ENCODE measurements at places on chromosomes 11 and 22. TPM values are rescaled to one million over a fixed set of nuclear protein-coding genes. Genes with fewer than 3 reads are reported as not detected.

- H3K27ac ChIP-seq: peak within 1 kb of the TSS; percentile 60
- no peaks in the 10 kb centered on the region for H3K36me3 ChIP-seq
- H3K4me3 ChIP-seq: peak within 1 kb of the TSS; percentile 75
- DNase-seq: peak; percentile 67
- peaks cover 18% of the 10 kb centered on the region for H3K4me1 ChIP-seq
Measured at GRCh38 chr11:6320411-6321155, at the start of gene CAVIN3. CAVIN3 (minus strand) TSS chr11:6320501; CDS start chr11:6320476, 25 bp downstream.

Gene MN1
- 0.91 TPM for total RNA-seq

DNA sequence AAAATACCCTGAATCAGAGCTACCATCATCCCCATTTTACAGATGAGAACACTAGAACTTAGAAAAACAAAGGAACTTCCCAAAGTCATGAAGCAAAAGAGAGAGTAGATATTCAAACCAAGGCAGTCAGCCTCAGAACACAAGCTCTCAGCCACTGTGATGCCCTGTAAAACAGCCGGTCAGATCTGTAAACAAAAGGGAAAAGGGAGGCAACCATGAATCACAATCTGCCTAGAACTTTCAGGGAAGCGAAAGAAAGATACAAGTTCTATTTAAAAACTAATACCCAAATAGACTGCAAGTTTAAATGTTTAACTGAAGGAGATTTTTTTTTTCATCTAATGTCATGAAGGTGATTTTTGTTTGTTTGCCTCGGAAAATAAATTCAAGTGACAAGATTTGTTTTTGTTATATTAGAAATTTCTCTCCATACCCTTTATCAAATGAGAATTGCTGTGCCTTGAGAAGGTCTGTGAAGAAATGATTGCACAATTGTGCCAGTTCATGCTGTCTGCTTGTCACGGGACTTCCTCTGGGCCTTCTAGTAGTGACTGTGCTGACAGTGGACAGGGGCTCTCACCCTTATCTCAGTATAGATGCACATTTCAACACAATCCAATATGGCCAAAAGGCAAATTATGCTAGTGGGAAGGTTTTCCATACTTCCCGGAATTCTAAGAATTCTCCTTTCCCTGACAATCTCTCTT is 11.7 kb downstream of the SAA1 start:
- no peak overlapping the region for H3K27ac ChIP-seq
- no peak for DNase-seq
- H3K4me3 ChIP-seq: no peak overlapping the region
- H3K4me1 ChIP-seq: no peaks in the 10 kb centered on the region
- H3K27me3 ChIP-seq: no peaks in the 10 kb centered on the region

DNA sequence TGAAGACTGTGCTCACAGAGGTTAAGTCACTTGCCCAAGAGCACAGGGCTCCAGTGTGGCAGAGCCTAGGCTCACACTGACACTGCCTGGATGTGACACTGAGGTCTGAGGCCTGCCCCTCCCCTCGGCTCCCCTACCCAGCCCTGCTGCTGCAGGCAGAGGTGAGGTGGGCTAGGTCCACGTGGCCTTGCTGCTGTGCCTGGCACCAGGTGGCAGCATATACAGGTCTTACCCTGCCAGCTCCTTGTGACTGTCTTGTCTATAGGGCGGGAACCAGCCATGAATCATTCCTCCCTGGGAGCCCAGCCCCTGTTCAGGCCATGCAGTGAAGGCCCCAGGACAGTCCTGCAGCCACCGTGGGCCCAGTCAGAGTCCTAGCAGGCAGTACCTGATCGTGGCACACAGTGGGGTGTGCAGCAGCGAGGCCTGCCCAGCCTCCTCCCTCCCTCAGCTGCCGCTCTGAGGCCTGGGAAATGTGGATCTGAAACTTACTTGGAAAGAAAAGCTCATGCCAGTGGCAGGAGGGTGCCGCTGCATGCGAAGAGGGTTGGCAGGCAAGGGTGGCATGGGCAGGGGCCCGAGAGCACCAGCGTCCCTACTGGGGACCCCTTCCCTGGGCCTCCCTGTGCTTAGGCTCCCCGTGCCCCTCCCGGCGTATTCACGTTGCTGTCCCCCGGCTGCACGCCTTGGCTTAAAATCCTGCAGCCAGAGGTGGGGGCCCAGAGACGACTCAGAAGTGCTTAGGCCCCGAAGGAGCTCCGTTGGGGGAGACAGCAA is 1.2 kb upstream of the CERK start:
- DNase-seq: peak; percentile 43
- H3K27me3 ChIP-seq: peaks cover 5% of the 10 kb centered on the region
- no peak overlapping the region for H3K27ac ChIP-seq
- H3K36me3 ChIP-seq: no peaks in the 10 kb centered on the region
- H3K4me1 ChIP-seq: peaks cover 7% of the 10 kb centered on the region

GRCh38 chr11:96213500-96213899 is 129.5 kb downstream of the MAML2 start:
- H3K4me1 ChIP-seq: peaks cover 21% of the 10 kb centered on the region
- no peak overlapping the region for H3K27ac ChIP-seq
- no peak for DNase-seq
- no peak overlapping the region for H3K4me3 ChIP-seq

GRCh38 chr11:30852091-30852490 is 265.9 kb upstream of the MPPED2 start:
- no peak overlapping the region for H3K27ac ChIP-seq
- H3K4me3 ChIP-seq: no peak overlapping the region

GRCh38 chr11:45857961-45858474 is 10.7 kb downstream of the CRY2 start:
- no peak for DNase-seq
- peaks cover 16% of the 10 kb centered on the region for H3K4me1 ChIP-seq
- no peak overlapping the region for H3K27ac ChIP-seq
- H3K4me3 ChIP-seq: no peak overlapping the region

GRCh38 chr11:59463190-59463641 is 6.5 kb downstream of the OR4D6 start:
- no peaks in the 10 kb centered on the region for H3K36me3 ChIP-seq
- DNase-seq: no peak
- no peaks in the 10 kb centered on the region for H3K4me1 ChIP-seq
- no peak overlapping the region for H3K27ac ChIP-seq
- H3K4me3 ChIP-seq: no peak overlapping the region

Gene BTBD18
- total RNA-seq: not detected

Gene OR52D1
- total RNA-seq: not detected

DNA sequence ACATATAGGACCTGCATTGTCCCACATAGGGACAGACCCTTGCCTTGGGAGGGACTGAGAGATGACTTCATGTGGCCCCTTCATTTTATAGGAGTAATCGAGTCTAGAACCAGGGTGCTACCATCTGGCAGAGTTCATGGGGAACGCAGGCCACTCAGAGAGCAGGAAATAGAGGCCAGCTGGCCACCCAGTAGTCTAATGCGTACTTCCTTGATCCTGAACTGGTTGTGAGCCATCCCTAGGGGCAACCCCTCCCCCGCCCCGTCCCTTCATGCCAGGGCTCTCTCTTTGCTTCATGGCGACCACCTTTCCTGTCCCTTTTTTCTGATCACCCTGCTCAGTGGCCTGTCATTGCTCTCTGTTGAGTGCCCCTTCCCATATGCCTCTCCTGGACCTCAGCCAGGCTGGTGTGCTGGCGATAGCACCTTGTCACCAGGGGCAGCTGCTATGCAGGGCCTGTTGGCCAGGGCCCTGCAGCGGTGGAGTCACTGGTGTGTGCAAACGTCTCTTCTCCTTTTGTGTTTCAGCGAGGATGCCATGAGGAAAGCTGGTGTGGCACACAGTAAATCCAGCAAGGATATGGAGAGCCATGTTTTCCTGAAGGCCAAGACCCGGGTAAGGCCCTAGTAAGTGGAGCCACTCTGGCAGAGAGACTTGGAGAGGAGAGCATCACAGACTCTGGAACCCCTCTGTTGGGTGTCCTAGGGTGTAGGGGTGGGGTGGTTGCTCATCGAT is 29.3 kb downstream of the MED15 start:
- DNase-seq: peak; percentile 34
- H3K27me3 ChIP-seq: peaks cover 7% of the 10 kb centered on the region
- H3K4me1 ChIP-seq: peaks cover 25% of the 10 kb centered on the region
- H3K36me3 ChIP-seq: no peaks in the 10 kb centered on the region
- H3K4me3 ChIP-seq: no peak overlapping the region

DNA sequence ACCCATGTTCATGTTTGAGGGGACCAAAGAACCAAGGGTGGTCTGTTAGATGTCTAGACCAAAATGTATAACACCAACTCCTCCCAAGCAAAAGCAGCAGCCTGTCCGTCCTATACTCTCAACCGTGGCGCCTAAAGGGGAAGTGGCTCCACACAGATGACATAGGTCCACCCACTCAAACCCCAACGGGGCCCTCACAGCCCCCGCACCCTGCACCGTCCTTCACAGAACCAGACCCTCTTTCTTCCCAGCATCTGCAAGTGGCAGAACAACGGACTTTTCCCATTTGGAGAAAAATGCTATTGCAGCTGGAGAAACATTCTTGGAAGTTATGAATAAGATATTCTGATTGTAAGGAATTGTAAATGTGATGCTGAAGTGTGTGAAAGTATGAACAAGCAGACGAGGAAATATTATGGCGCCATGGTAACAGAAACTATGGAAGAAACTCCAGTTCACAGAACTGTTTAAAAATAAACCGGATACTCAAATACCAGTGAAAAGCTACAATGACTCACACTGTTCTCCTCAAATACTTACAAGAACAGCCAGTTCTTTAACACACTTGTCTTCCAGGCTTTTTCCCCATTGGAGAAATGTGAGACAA is 76.5 kb upstream of the ARFGAP3 start:
- H3K4me1 ChIP-seq: peaks cover 16% of the 10 kb centered on the region
- H3K27ac ChIP-seq: no peak overlapping the region
- H3K27me3 ChIP-seq: peaks cover 3% of the 10 kb centered on the region
- H3K4me3 ChIP-seq: no peak overlapping the region
- no peaks in the 10 kb centered on the region for H3K36me3 ChIP-seq

GRCh38 chr11:134942681-134943080 is 530.6 kb upstream of the B3GAT1 start:
- no peak for DNase-seq
- H3K4me1 ChIP-seq: peaks cover 27% of the 10 kb centered on the region
- H3K4me3 ChIP-seq: no peak overlapping the region
- H3K36me3 ChIP-seq: no peaks in the 10 kb centered on the region
- peaks cover 2% of the 10 kb centered on the region for H3K27me3 ChIP-seq
- H3K27ac ChIP-seq: no peak overlapping the region

Gene MRGPRD
- total RNA-seq: not detected

Gene GGTLC2
- not detected for total RNA-seq

DNA sequence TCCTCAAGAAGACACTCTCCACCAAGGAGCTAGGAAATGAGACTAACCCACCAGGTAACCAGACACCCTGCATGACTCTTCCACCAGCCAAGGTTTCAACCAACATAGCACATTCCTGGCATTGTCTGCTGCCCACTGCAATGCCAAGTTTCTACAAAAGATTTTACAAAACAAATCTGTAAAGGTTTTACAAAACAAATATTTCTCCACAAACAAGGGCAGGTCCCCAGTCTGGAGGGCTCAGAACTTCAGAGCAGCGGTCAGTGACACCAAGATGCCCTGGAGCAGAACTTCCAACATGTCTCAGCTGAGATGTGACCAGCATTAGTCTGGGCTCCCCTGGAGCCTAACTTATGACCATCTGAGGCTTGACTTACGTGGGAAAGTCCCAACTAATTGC is 14.0 kb downstream of the GALNT18 start:
- peaks cover 34% of the 10 kb centered on the region for H3K4me1 ChIP-seq
- H3K27me3 ChIP-seq: no peaks in the 10 kb centered on the region
- no peak overlapping the region for H3K4me3 ChIP-seq
- H3K27ac ChIP-seq: no peak overlapping the region
- no peaks in the 10 kb centered on the region for H3K36me3 ChIP-seq
